HFFc6 (cell line): ENCODE measurements at places on chromosomes 6 and 20.

- DNase-seq, result no peak
These were observed 15.0 kb downstream of the GABBR1 start for GRCh38 chr6:29617782-29618554.

- no peak for DNase-seq
These were observed 17.1 kb upstream of the ERVFRD-1 start for GRCh38 chr6:11128608-11129007.

DNA sequence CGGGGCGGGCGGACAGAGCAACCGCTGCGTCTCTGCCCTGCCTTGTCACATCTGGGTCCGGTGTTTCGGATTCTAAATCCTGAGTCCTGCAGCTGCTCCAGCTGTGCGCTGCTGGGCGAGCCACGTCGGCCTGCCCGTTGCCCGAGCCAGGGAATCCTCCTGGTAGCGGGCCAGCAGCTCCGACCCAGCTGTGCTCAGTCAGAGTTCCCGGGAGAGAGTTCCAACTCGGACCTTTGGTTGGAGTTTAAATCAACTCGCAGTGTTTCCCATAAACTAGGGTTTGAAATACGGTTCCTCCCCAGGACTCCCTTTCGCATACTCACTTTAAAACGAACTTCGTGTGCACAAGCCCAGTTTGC, 315 bp upstream of the PDE10A start:
- DNase-seq, result no peak

GRCh38 chr20:22568872-22569344, 15.5 kb downstream of the FOXA2 start:
- DNase-seq, result no peak

DNA sequence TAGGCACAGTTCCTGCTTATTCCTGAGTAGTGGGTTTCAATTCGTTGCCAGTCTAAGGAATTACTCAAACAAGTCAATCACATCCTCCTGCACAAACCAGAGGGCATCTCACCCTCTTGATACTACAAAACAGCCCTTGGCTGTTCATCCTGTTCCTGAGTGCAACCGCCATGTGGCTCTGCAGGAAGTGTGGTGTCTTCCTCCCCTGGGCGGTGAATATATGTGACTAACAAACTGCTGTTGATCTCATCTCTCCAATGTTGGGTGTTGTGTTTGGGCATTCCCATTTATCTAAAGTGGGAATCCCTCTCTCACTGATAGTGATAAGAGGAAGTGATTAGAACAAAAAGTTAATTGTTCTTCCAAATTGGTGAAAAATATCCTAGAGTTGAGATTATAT, 163.0 kb downstream of the TBX18 start:
- no peak for DNase-seq

DNA sequence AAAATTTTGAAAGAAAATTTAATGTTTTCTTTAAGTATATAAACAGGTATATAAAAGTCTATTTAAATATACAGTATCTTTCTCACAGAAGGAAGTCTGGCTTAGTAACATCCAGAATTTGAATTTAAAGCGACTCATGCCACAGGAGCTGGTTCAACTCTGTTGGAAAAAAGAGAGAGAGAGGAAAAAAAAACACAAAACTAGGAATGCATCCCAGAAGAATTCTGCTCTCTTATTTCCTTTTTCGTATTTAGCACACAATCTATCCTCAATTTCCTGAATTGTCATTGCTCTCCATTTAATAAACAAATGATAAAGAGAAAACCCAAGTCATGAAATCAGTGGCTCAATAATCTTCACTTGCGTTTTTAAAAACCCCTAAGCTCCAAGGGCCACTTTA, 107.5 kb upstream of the SCAF8 start:
- DNase-seq, result no peak
